ENCODE measurements at places on chromosomes 2 and 18. TPM values are rescaled to one million over a fixed set of nuclear protein-coding genes. Genes with fewer than 3 reads are reported as not detected.

Gene ZNF804A
- 0.52 TPM for polyA plus RNA-seq

Gene CD8B
- polyA plus RNA-seq, result 0.12 TPM

Gene NEB
- polyA plus RNA-seq, result 9.4 TPM

Gene TMEM182
- polyA plus RNA-seq, result 7.7 TPM

Gene LRRFIP1
- 82.2 TPM for polyA plus RNA-seq

Gene DSG2
- polyA plus RNA-seq, result 12.3 TPM

Gene QPCT
- 7.5 TPM for polyA plus RNA-seq

Gene LYG2
- polyA plus RNA-seq, result 0.33 TPM

Gene NPHP1
- polyA plus RNA-seq, result 14.3 TPM

Gene COL6A3
- polyA plus RNA-seq, result 200 TPM

Gene NCK2
- 59.0 TPM for polyA plus RNA-seq

Gene SERPINB12
- polyA plus RNA-seq, result not detected

Gene CRYGD
- polyA plus RNA-seq, result not detected

Gene EGR4
- not detected for polyA plus RNA-seq

Gene CARF
- polyA plus RNA-seq, result 13.9 TPM

DNA sequence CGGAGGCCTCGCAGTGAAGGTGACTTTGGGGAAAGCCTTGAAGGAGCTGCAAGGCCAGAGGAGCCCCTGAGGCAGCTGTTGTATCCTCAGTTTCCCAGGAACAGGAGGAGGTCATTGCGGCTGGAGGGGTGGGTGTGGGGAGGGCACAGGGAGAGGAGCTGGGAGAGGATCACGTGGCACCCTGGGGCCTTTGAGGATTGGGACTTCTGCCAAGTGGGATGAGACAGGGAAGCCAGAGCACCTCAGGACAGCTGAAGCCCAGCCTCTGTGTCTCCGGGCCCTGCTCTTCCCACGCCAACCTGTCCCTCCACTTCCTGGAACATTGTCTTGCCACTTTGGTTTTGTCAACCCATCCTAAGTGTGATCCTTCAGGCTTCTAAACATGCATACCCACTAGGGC lies 19.4 kb upstream of the RRM2 start:
- DNase-seq, result no peak

DNA sequence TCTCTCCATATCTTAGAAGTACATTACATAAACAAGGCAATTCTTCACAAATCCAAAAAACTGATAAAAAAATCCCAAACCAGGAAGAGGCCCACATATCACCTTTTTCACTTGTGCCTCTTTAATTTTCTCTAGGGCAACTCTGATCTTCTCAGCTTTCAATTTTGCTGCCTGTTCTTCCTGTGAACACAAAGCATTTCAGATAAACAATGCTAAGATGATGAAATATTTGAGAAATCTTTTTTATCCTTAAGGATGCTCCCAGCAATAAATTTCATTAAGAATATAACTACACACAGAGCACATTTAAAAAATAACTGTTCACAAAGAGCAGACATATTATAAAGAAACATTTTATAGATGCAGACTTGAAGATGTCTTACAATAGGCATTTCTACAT lies 73.4 kb downstream of the RAPH1 start:
- no peak for DNase-seq

DNA sequence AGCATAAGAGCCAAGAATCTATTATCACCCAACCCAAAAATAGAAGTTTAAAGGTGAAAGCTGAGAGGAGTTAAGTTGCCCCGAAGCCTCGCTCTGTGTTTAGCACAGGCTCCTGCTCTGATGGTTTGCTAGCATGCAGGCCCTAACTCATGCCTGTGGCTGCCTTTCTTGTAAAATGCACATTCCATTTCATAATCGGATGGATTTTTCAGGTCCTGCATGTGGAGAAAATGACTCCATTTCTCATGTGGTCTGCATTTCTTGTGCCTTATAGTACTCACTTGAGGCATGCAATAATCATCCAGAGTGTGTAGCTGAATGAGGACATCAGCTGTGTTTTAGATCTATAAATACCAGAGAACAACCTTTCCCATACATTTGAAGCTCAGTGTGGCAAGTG lies 381.8 kb downstream of the CPS1 start:
- DNase-seq, result no peak

GRCh38 chr18:67266246-67267237 lies 250.0 kb downstream of the DSEL start:
- DNase-seq, result no peak

GRCh38 chr2:44286884-44287638 lies 11.8 kb downstream of the SLC3A1 start:
- no peak for DNase-seq

- no peak for DNase-seq
Measured at GRCh38 chr18:69580107-69580506, 179.4 kb downstream of the DOK6 start.

DNA sequence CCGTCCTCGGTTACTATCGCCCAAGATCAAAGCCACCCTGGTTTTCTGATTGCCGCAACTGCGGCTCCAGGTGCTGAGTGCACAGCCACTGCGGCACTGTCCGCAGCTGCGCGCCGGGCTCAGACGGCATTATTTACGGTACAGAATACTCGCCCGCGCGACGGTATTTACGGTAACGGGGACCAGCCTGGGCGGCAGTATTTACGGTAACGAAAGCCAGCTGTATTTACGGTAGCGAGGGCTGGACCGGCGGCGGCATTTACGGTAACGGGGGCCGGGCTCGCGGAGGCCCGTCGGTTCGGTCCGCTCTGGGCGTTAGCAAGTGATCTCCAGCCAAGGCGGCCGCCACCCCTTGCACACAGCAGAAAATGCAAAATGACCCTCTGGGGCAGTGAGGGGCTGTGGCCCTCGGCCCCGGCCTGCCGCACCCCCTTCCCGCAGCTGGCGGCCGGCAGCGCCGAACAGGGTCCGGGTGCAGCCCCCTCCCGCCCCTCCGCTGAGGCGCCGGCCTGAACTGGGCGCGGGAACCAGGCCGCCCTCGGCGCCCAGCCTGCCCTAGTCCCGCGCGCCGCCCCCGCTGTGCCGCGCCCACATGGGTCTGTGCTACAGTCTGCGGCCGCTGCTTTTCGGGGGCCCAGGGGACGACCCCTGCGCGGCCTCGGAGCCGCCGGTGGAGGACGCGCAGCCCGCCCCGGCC lies at the start of gene GNAL:
GNAL (plus strand) TSS at position 293 of the 697 bp plus-strand sequence; CDS start at position 593, 300 bp downstream.
- DNase-seq, result peak; percentile 75

GRCh38 chr2:99737537-99737936 lies 247.7 kb upstream of the REV1 start:
- no peak for DNase-seq

GRCh38 chr2:19119326-19120001 lies 239.0 kb downstream of the OSR1 start:
- DNase-seq, result no peak

DNA sequence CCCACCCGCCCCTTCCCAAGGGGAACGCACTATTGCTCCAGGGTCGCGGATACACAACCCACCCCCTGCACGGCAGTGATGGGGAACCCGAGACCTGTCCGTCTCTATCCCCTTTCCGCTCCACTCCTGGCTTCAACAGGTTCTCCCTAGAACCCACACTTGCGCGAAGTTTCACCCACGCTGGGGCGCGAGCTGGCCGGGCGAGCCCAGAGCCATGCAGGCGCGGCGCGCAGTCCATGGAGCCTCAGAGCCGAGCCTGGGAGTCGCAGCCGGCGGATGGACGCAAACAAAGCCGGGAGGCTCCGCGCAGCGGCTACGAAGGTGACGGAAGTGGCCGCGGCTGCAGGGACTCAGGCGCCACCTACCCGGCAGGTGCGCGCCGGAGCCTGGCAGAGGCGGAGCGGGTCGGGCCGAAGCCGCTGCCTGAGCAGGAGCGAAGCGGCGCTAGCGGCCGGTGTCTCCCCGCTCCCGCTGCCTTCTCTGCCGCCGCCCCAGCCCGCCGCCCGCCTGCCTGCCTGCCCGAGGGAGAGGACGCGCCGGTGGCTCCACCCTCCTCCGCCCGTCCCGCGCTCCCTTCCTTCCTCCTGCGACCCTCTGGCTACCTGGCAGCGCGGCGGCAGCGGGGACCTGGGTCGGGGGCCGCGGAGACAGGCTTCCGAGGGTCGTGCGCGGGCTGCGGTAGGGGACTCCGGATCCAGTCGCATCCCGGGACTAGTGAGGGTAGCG lies 14.0 kb downstream of the ALPG start:
- no peak for DNase-seq

DNA sequence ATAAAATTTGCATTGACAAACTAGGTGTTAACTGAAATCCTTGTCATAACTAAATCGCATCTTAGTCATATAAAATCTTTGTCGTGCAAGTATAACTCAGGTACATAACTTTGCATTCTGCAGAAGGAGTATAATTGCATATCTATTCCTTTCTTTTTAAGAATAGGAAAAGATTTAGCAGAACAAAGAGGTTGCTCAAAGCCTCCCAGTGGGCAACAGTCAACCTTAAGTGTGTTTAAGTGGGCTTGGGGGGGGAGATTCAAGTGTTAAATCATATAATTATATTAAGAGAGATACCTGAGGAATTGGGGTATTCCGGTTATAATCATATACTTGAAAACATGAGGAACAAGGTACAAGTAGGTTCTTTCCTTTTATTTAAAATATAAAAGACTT lies 913.3 kb downstream of the CPS1 start:
- DNase-seq, result no peak

GRCh38 chr2:217995731-217996231 lies 7.0 kb downstream of the TNS1 start:
- no peak for DNase-seq

DNA sequence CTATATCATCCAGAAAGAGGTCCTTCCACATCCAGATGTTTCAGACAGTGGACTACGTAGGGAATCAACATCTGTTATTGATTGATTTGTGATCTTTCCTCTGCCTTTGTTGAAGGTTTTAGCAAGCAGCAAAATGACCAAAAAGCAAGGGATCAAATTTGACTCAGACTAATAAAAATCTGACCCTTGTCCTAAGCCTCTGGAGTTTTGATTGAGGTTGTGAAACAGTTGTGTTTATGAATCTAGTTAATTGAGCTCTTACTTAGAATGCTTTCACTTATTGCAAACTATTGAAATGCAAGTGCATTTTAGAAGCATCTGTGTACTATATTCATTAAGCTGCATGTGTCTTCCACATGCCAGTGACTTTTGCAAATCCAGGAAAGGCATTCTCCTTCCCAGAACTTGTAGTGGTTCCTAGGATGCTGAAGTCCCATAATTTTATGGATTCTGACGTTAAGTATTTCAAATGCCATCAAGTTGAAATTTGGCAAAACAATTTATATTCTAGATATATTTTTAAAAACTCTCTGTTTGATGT lies 116.0 kb downstream of the MTX2 start:
- no peak for DNase-seq

GRCh38 chr2:173054466-173054865 lies 21.2 kb upstream of the MAP3K20 start:
- DNase-seq, result no peak

GRCh38 chr18:68220458-68220857 lies 494.4 kb downstream of the TMX3 start:
- no peak for DNase-seq

DNA sequence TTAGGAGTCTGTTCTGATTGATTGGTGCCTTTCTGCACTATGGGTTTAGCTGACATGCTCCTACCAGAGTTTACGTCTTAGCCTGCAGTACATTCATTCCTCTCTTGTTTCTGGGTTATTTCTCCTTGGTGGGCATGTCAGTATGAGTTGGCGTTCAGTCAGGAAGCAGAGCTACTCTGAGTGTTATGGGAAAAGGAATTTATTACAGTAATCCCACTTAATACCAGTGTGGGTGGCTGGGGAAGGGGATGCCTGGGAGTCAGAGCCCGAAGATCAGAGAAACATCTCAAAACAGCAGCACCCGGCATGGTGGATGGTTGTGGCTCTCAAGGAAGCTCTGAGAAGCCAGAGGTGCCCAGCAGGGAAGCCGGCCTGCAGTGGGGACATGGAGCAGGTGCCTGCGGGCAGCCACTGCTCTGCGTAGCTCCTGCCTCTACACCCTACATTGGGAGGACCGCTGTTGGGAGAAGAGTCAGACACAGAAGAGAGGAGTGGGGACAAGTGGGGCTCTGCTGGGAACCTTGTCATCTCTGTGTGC lies 48.9 kb downstream of the RAB31 start:
- no peak for DNase-seq

GRCh38 chr18:8602040-8602439 lies 7.2 kb upstream of the RAB12 start:
- no peak for DNase-seq

- no peak for DNase-seq
Measured at GRCh38 chr18:57743008-57743407, 60.1 kb downstream of the ATP8B1 start.

GRCh38 chr2:64201151-64201550 lies 56.9 kb upstream of the PELI1 start:
- no peak for DNase-seq

- no peak for DNase-seq
Measured at GRCh38 chr18:69870736-69871135, 76.9 kb downstream of the CD226 start.

- no peak for DNase-seq
Measured at GRCh38 chr2:199955007-199955338, 318 bp downstream of the TYW5 start.

GRCh38 chr2:182980652-182981051 lies 57.6 kb downstream of the NCKAP1 start:
- DNase-seq, result no peak

DNA sequence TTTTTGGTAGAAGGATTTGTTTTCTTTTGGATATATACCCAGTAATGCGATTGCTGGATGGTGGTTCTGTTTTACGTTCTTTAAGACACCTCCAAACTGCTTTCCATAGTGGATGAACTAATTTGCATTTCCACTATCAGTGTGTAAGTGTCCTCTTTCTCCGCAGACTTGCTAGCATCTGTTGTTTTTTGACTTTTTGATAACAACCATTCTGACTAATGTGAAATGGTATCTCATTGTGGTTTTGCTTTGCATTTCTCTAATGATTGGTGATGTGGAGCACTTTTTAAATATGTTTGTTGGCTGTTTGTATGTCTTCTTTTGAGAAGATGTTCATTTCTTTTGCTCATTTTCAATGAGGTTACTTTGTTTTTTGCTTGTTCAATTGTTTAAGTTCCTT lies 260.9 kb upstream of the CWC22 start:
- no peak for DNase-seq

DNA sequence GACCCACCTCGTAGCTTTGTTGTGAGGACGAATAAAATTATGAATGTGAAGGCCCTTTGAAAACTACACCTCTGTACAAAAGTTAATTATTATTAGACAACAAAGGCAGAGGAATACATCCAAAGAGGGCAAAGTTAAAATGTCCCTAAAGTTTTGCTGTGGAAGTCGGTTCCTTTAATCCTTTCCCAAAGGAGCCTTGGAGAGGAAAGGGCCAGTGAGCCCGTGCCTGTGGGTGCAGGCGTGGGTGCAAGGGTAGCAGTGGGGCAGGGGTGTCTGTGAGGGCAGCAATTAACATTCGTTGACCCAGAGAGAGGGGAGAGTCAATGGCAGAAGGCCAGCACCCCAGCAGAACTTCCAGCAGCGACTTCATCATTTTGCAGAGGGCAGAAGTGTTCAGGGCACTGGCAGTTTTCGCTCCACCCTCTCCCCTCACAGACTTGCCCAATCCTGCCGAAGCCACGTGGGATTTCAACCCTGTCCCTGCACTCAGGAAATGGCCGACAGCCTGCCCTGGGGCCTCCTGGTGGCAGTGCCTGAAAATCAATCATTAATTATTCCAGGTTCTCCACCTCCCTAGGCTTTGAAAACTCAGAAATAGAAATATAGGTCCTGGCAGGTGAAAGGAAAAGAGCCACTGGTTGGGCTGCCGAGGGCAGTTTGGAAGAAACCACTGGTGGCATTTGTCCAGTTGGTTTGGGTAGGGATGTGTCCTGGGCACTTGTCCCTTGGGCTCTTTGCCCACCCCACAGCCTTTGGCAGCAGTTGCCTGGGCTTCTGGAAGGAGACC lies 4.2 kb upstream of the PAX8 start:
- no peak for DNase-seq

Measured in left renal pelvis (tissue), 4 donors.